ENCODE measurements at places on chromosomes 4 and X.

DNA sequence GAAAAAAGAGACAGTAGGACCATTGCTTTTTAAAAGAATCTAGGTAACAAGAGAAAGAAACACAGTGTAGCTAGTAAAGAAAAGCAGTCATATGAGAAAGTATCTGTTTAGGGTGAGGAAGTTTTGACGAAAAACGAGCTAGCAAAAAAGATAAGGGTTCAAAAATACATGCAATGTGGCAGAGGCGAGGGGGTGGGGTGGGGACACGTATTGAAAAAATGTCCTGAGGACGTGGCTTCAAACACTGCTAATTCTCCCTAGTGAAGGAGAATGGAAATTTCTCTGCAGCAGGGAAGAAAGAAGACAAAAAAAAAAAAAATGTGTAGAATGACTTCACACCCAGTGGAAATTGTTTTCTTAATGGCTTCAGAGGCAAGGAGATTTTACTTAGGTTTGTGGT, 856.4 kb upstream of the INTU start:
- DNase-seq = no peak

DNA sequence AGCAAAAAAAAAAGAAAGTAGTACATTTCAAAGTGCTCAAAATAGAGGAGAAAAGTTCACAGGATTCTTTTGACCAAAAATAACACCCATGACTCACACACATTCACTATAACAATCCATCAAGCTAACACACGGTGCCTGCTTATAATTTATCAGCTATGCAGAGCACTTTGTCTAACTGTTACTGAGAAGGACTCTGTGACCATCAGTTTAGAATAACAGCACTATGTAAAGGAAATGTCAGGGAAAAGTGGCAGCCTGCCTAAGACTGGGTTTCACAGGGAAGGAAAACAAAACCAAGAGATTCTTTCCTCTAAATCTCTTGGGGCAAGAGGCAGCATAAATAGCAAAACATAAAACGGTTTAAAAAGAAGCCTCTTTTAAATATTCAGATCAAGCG, 54.8 kb downstream of the CCDC149 start:
- DNase-seq = no peak

GRCh38 chr4:3708103-3708510, 58.1 kb upstream of the ADRA2C start:
- no peak for DNase-seq

DNA sequence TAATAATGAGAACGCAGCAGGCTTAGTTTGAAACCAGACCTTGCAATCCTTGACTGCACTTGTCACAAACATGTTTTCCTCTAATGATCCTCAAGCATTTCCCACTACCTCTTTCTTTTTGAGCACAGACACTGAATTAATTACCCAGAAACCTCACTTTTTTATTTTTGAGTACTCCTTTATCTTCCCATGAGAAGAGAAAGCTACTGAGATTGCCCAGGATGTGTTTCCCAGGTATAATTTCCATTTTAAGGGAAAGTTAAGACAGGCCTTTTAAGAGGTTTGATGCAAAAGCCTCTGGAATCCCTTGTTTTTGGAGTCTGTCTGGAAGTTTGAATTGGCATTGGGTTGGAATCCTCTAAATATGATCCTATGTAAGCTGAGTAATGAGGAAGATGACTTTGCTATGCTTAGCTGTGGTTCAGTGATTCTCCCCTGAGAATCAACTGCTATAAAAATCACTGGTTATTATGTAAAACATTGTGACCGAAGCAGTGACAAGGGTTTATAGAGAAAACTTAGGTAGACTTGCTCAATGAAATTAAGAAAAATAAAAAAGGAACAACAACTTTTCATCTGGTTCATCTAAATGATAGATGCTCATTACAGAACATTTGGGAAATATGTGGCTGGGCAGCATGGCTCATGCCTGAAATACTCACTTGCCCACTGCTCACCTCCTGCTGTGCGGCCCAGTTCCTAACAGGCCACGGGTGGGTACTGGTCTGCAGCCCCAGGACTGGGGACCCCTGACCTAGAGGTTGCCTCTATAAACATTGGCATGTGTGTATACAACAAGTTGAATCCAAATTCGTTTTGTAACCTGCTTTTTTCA, 10.8 kb upstream of the RHOH start:
- DNase-seq = no peak

DNA sequence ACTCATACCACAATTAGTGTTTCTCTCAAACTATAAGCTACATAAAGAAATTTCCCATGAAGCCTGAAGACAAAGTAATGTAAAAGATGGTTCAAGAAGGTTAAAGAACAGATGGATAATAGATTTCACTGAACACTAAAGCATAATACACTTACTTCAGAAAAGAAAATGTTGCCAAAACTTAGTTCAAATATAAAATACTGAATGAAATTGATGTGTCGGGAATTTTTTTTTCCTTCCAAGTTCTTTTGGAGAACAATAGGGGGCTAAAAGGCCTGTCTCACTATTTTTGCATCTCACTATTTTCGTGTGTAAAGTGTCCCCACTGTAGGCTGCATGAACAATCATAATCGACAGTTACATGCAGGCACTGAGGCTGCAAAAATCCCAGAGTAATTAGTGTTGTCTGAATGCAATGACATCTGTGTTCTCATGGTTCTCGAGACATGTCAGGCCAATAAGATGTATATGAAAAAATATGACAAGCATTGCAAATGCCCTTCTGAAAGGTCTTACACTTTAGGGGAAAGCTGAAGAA, 11.9 kb upstream of the MAB21L2 start:
- DNase-seq = no peak

DNA sequence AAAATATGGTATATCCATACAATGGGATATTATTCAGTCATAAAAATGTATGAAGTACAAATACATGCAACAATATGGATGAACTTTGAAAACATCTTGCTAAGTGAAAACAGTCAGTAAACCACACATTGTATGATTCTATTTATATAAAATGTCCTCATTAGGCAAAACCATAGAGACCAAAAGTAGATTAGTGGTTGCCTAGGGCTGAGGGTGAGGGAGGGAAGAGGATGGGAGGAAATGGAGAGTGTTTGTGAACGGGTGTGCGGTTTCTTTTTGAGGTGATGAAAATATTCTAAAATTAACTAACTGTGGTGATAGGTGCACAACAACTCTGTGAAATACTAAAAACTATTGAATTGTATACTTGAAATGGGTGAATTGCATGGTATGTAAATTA, 29.6 kb downstream of the TEX11 start:
- no peak for DNase-seq

- no peak for DNase-seq
Observed at GRCh38 chr4:36476135-36476534, 194.7 kb downstream of the DTHD1 start.

Measured in anterior cingulate cortex (tissue), 58 donors.